ENCODE measurements at places on chromosomes 4 and X. TPM values are rescaled to one million over a fixed set of nuclear protein-coding genes. Genes with fewer than 3 reads are reported as not detected.

C1GALT1C1 gene
- total RNA-seq = 37.1 TPM

CPZ gene
- 86.5 TPM for total RNA-seq

MAGEH1 gene
- total RNA-seq = 72.5 TPM

HTR2C gene
- 3.4 TPM for total RNA-seq

FHDC1 gene
- total RNA-seq = 7.1 TPM

TLR10 gene
- total RNA-seq = 3.0 TPM

SYP gene
- total RNA-seq = 4.7 TPM

SPANXB1 gene
- not detected for total RNA-seq

TMEM47 gene
- 54.1 TPM for total RNA-seq

FAM9B gene
- total RNA-seq = 0.79 TPM

GUF1 gene
- total RNA-seq = 30.8 TPM

CSAG1 gene
- total RNA-seq = not detected

H2BW1 gene
- not detected for total RNA-seq

USP17L26 gene
- not detected for total RNA-seq

FAM9C gene
- 0.05 TPM for total RNA-seq

UGT2A2 gene
- not detected for total RNA-seq

NCAPG gene
- total RNA-seq = 30.4 TPM

XAGE3 gene
- not detected for total RNA-seq

YY2 gene
- 4.2 TPM for total RNA-seq

FGFR3 gene
- total RNA-seq = 26.5 TPM

Measured in urinary bladder (tissue), 4 donors.